ENCODE measurements at places on chromosomes 1 and 21.
A peak's percentile ranks its signal among the peaks of the same experiment; 100 is the strongest.

GRCh38 chr1:25555753-25556092, 12.3 kb downstream of the LDLRAP1 start:
- no peak for DNase-seq

- DNase-seq = no peak
Observed at GRCh38 chr1:14994841-14995437, 158.6 kb upstream of the TMEM51 start.

DNA sequence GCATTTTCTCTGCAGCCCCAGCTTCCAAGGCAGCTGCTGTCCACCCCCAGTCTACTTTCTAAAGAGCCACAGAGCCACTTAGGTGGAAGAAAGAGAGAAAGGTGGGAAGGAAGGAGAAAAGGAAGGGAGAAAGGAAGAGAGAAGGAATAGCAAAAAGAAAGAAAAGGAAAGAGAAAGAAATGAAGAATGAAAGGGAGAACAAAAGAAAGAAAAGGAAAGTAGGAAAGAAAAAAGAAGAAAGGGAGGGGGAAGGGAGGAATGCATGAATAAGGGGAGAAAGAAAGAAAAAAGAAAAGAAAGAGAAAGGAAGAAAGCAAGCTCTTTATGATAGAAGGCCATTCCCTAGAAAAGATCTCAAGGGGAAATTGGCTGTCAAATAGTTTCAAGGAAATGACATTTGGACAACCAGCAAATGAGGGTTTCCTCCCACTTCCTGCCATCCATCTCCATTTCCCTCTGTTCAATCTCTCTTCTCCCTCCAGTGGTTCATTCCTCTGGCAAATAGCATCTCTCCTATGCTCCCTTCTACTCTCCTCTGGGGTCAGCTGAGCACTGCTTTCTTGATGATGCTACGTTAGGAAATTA, 3.4 kb upstream of the CSF1 start:
- DNase-seq = no peak

DNA sequence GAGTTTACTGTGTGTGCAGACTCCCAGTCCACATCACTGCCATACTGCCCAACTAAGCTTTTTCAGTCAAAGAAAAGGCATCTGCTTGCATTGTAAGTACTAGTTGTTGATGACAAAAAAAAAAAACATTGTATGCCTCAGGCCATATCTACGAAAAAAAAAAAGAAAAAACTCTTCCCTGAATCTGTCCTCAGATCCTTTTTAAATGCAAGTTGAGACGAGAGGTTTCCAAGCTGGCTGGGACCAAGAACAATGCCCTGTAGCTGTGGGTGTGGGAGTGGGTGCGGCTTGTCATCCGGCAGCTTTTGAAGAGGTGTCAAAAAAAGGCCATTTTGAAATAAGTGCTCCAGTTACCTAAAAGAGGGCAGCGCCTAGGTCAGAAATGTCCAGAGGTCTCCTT, 29.2 kb upstream of the HHAT start:
- DNase-seq = no peak

DNA sequence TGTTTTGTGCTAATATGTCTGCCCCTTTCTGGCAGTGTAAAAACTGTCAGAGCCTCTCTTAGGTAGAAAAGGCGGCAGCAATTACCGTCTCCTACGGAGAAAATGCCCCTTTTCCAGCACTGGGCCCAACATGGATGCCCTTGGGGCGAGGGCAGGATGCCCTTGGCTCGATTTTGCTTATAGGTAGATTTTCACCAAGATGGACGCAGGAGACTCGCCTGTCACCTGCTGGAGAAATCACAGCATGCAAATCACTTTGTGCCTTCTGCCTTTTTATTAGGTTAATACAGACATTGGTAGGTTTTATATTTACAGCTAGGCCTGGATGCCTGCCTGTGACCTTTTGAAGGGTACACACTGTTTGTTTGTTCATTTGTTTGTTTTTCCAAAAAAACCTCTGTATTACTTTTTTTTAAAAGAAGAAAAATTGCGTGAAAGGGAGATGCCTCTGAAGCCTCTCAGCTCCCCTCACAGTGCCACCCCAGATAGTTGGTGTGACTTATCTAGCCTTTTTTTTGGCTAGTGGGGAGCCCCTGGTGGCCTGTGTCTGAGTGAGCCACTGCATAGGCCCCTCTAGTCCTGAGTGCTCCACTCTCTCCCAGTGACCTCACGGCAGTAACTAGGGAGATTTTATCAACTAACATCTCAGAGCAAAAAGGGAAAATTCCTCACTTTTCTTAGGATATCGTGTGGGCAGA, 2.5 kb downstream of the ATP1B1 start:
- DNase-seq = no peak

GRCh38 chr1:40362699-40363098, 10.8 kb upstream of the SMAP2 start:
- no peak for DNase-seq

DNA sequence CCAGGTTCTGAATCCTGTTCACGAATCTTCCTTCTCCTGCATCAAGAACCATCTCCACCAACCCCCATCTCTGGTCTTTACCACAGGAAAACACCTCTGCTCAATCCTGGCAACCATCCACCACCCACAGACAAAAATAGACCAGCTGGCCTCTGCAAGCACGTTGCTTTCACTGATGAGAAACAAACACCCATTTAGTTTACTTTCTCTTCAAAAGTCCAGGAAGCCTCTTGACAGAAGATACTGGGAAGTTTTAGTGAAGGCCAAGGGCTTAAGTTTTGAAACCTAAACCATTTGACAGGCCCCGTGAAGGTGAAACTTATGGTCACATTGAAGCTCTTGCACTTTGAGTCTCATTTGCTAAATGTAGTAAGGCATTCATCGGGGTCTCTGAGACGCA, 122.6 kb upstream of the PPP2R5A start:
- DNase-seq = peak; percentile 12

DNA sequence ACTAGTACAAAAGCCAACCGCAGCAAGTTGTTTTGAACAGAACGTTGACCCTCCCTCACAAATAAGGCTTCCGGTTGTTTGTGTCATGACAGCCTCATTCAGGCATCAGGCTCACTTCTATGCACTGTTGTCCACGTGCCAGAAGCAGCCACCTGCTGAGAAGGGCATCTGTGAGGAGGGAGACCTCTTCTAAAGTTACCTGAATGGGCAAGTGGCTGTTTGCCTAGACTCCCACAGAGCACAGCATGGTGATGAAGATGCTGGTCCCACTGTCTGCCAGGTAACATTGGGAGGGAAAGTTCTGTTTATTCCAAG, 176.1 kb downstream of the CLIC6 start:
- no peak for DNase-seq

- DNase-seq = no peak
Observed at GRCh38 chr1:208149776-208150514, 94.2 kb downstream of the PLXNA2 start.

- no peak for DNase-seq
Observed at GRCh38 chr1:109777980-109778625, 14.4 kb upstream of the EPS8L3 start.

DNA sequence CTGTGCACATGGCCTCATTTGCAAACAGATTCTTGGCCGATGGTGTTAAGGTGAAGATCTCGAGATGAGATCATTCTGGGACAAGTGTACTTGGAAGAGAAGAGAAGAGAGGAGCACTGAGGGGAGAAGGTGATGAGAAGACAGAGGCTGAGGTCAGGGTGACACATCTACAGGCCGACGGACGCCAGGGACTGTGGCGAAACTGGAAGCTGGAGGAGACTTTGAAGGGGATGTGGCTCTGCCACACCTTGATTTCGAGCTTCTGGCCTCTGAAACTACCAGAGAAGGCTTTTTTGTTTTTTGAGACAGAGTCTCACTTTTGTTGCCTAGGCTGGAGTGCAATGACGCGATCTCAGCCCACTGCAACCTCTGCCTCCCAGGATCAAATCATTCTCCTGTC, 137.5 kb upstream of the TMEM51 start:
- DNase-seq = no peak

- DNase-seq = no peak
Observed at GRCh38 chr1:203569490-203570318, 56.9 kb upstream of the ATP2B4 start.

- DNase-seq = no peak
Observed at GRCh38 chr21:15279482-15279881, 214.7 kb upstream of the NRIP1 start.

DNA sequence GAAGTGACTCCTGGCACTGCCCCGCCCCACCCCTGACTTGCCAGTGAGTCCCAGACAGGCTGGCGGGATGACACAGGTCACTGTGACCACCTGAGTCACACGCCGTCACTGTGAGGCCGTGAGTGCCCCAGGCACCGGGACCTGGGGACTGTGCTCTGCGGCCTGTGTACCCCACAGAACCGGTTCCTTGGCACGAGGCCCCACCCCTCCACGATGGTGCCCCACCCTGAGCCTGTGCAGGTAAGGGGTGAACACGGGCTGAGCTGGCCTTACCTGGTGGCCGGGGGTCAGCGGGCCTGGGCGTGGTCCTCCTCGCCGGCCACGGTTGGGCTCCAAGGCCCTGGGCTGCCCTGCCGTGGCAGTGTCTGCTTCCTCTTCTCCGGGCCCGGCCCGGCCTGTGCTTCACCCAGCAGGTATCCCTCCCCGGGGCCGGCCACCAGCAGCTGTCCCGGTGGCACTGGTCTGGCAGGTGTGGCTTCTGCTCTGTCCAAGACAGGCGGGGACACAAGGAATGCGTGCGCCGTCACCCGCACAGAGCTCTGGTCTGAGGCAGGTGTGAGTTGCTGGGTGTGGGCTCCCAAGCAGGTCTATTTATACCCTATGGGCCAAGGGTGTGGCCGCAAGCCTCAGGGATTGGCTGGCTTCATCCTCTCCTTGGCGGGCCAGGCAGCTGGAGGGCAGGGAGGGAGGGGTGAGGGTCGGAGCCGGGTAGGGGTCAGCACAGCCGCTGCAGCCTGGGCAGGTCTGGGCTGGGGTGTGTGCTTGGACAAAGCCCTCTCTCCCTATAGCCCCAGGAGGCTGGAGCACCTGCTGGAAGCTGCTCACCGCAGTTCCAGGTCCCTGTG, at the start of gene RNF223:
TSS of gene RNF223 (minus strand) at position 564 of the 845 bp plus-strand sequence. CDS start 1,740 bp downstream, outside the sequence.
- no peak for DNase-seq

DNA sequence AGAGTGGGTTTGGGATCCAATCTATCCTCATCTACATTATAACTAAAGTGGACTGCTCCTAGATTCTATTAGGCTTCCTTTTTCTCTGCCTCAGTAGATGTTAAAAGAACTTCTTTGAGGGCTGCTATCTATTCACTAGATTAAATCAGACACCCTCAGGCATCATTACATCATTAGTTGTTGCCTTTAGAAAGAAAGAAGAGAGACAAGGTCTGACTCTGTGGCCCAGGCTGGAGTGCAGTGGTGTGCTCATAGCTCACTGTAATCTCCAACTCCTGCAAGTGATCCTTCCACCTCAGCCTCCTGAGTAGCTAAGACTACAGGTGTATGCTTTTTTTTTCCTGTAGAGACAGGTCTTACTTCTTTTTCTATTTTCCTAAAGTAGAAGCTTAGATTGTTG, 71.1 kb upstream of the EXO1 start:
- no peak for DNase-seq

- DNase-seq = no peak
Observed at GRCh38 chr1:145918992-145919939, 749 bp upstream of the PEX11B start.

DNA sequence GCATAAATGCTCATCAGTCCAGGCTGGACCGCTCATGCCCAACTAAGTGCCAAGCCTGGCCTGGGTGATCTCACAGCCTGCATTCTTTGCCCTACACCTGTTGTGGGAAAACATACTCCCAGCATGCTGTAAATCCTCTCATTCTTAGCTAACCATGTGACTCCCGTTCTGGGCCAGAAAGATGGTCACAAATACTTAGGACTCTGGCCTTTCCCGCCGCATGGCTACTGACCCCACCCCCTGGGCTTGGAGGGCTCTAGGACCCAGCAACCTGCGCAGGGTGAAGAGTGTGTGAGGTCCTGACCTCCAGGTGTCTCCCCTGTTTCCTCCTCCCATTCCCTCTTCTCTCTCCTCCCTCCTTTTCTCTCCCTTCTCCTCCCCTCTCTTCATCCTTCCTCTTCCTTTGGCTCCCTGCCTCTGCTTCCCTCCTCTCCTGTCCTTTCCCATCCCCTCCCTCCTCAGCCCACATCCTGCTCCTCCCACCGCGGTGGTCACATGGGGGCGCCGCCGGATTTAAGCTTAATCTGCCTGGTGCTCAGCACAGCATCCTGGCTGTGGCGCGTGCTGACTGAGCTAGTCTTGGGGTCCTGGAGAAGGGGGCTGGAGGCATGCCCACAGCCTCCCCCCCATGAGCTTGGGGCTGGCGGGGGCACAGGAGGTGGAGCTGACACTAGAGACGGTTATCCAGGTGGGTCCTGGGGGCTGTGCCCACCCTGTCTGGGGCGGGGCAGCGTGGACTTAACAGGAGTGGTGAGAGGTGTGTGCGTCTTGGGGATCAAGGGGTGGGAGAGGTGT, at the start of gene CROCC:
TSS of gene CROCC (plus strand) at position 541 of the 795 bp plus-strand sequence. CDS start at position 629, 88 bp downstream.
- no peak for DNase-seq

DNA sequence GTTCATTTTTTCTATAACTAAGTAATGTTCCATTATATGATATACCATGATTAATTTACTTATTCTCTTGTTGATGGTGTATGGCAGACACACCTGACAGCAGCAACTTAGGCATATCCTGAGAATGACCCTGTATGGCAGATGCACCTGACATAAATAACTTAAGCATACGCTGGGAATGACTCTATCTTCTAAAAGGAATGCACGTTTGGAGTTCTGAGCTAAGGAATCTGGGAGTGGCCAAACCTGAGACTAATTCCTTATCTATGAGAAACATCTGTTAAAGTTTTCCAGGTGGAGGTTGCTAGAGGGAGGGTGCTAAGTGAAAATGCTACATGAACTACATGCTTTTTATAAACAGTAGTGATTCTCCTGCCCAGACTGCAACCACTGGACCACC, 96.7 kb upstream of the RGS18 start:
- DNase-seq = no peak

DNA sequence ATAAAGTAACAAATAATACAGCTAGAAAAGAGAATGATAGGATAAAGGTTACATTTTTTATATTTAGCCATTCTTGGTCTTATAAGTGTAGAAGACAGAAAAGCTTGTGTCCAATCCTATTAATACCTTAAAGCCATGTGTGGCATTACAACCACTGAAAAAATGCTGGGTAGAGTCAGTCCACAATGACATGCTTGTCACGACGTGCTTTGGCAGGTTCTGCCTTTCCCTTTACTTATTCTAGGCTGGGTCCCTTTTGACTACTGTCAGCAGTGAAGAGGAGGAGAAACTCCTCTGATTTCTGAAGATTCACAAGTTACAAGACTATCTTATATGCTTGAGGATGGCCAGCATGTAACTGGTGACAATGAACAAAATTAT, 14.6 kb upstream of the AIM2 start:
- DNase-seq = no peak

GRCh38 chr1:182869241-182869666, 30.1 kb downstream of the DHX9 start:
- no peak for DNase-seq

All from BJ (cell line).